ENCODE measurements at places on chromosomes 4 and X.

DNA sequence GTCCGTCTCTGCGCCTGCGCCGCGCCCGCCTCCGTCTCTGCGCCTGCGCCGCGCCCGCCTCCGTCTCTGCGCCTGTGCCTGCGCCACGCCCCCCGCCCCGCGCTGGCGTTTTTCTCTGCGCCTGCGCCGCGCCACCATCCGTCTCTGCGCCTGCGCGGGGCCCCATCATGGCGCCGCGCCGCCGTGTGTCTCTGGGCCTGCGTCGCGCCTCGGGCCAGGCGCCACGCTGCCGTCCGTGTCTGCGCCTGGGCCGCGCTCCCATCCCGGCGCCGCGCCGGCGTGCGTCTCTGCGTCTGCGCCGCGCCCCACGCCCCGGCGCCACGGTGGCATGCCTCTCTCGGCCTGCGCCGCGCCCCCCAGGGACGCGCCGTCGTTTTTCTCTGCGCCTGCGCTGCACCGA, 51.8 kb upstream of the DUX4 start:
- DNase-seq = no peak

- no peak for DNase-seq
Observed at GRCh38 chr4:78939667-78940008, 400 bp upstream of the PAQR3 start.

- no peak for DNase-seq
Observed at GRCh38 chrX:15938072-15938471, 83.5 kb upstream of the AP1S2 start.

- DNase-seq = no peak
Observed at GRCh38 chr4:165301833-165302232, 25.6 kb upstream of the MSMO1 start.

GRCh38 chr4:64899563-64899962, 490.3 kb upstream of the TECRL start:
- DNase-seq = no peak

- DNase-seq = no peak
Observed at GRCh38 chr4:8578717-8579116, 1.5 kb upstream of the GPR78 start.

DNA sequence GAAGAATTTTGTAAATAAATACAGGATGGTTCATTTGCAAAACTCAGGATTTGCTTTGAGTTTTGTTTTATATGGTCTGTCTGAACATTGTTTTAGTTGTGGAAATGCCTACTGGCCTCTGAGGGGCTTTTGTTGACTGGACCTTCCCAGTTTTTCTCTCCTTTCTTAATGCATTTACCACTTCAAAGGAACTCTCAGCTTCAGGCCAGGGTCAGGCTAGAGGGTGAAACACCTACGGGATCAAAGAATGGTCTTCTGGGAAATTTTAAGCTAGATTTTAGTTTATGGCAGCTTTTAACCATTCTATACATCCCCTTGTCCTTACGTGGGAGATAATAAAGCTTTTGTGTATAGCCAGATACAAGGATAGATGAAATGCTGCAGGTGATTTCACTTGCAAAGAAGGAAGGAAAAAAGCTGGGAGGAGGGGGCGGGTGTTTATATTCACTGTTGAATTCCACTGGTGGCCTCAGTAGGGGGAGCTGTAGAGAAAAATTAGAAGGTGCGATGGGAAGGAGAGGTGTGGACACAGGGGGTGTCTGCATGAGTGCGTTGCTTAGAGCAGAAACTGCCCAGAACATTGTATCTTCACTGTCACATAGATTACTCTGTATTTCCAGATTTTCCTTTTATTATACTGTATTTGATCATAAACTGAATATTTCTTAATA, 151.8 kb downstream of the TSPAN5 start:
- DNase-seq = no peak

GRCh38 chrX:76555816-76556215, 128.3 kb downstream of the MAGEE1 start:
- no peak for DNase-seq

DNA sequence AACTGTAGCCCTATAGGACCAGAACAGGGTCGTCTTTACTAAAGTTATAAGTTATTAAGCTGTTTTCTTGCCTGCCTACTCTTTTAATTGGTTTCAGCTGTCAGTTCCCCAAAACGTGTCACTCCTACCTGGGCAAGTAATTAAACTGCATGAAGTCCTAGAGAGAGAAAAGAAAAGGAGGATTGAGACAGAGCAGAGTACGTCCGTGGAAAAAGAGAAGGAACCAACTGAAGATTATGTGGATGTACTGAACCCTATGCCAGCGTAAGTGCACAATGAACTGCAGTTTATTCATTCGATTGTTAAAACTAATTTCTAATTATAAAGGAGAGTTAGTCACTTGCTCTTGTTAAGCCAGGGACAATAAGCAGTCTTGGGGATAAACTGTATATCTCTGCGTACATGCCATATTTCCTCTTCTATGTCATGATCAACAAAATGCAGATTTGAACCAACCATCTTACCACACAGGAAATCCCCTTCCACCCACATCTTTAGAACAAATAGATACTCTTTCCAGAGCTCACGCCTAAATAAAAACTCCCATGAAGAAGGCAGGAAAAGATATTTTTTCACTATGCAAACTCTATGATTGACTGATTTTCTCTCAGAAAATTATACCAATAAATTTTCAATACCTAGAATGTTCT, 22.8 kb downstream of the STAP1 start:
- DNase-seq = no peak

GRCh38 chr4:16443504-16444088, 217.3 kb upstream of the TAPT1 start:
- no peak for DNase-seq

DNA sequence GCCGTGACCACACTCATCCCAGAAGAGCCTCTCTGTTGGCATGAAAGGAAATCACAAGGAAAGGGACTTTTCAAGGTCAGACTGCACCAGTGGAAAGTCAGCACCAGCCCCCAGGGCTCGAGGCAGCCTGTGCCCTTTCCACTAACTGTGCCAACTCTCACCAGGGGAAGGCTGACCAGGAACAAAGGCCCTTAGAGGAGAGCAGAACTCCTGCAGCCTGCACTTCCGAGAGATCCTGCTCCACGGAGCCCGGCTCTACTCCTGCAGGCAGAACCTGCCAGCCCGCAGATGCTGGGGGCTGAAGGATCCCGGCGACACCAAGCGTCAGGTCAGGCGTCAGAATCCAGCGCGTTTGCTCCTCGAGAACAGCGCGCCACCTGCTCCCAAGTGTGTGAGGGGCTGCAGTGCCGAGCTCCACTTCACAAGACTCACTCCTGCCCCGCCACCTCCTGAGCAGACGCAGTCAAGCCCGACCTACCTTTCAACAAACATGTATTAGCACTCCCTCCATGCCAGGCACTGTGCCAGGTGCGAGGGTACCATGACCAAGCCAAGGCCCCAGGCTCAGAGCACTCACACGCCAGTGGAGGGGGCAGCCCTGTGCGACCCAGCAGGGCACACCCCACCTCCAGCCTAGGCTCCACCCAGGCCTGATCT, 13.6 kb upstream of the HELT start:
- DNase-seq = no peak

DNA sequence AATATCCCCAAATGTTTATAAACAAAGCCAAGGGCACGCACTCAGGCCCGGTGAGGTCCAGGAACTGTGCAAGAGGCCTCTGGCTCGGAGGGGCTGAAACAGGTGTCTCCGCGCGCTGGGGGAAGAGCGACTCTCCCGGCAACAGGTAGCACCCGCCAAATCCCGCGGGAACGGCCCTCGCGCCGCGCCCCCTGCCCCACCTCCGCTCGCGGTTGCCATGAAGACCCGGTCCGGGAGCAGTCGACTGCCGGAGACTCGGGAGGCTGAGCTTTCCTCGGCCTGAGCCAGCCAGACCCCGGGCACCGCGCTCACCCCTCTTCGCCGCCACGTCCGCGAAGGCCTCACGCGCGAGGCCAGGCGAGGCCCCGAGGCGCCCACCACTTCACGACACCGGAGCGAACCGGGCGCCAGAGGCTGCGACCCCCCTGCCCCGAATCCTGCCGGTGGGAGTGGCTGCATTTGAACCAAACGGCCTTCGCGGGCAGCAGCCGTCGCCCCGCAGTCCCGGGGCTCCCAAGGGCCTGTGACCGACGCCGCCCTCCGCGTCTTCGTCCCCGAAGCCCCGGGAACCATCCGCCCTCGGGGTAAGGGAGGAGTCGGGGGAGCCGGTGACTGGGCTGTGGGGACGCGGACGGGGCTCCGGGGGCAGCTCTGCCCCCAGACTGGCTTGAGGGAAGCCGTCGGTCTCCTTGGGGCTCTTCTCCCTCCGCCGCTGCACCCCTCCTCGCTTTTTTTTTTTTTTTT, at the start of gene NSUN7:
TSS of gene NSUN7 (plus strand) at position 239 of the 744 bp plus-strand sequence. CDS start 739 bp downstream, outside the sequence.
- DNase-seq = peak; percentile 62

DNA sequence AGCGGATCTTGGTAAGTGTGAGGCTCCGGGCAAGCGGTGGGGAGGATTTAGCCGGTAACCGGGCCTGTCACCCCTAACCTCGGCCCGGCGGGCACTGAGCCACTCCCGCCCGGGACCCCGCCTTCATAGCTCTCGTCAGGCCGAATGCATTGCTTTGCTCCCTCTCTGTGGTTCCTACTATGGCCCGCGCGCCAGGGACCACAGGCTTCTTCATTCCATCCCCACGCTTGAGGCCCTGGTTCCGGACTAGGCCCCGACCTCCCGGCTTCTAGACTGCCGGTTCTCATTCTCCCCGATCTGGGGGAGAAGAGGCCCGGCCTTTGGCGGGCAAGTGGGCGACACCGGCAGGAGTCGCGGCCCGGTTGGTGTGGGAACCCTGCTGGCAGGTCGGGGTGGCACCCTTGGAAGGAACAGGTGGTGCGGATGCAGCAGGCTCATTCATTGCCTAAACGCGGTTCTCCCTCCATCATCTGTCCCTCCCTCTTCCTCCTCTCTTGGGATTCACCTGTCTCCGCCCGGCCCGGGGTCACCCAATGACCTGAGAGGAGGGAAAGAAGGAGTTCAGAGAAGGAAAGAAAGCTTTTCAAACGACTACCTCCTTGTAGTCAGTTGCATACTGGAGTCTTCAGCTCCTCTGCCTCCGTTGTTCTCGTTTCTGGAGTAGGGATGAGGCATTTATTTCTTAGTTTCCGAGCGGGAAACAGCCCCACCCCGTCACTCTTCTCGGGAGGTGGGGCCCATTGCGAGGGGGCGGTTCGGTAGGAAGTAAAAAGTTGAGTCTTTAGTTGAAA, at the start of gene NDUFC1:
TSS of gene NDUFC1 (minus strand) at position 657 of the 791 bp plus-strand sequence. CDS start 6,679 bp downstream, outside the sequence.
- DNase-seq = peak; percentile 76

GRCh38 chr4:81142744-81143143, 72.3 kb downstream of the PRKG2 start:
- no peak for DNase-seq

DNA sequence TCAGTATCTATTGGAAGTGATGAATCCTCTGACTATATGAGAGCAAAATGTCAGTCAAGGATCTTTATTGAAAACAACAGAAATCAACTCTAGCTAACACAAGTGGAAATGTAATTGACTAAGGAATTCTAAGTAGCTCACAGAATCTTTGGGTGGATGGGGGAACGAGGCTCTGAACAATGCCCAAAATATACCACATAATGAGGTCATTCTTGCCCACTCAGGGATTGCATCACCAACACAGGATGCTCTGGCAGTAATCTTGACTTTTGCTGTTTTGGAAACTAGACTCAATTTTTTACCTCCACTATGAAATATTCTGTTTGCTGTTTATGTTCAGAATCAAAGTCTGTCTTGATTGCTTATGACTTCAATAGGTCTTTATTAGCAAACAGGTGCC, 127.4 kb upstream of the UNC5C start:
- DNase-seq = no peak

DNA sequence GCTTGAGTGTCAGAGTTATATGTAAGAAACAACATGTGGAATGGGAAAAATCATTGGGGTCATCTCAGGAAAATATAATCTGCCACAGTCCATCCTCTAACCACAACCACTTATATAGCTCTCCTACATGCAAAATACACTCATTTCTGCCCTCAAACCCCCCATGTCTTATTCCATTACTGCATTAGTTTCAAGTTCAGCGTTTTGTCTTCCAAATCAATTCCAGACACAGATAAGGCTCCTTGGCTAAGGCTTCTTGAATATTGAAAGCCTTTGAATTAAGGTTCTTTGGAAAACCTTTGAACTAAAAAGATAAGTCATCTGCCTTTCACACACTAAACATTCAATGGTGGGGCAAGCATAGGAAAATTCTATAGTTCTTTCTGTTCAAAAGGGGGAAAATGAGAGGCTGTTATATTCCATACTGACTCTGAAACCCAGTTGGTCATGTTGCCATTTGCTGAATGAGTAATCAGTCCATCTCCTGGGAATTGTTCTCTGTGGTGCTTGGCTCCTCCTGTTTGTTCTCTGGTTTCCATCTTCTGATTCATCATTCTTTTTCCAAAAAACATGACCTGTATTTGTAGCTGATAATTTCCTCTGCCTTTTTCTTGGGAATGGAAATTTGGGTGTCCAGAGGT, 218.7 kb downstream of the BMPR1B start:
- DNase-seq = no peak

GRCh38 chr4:125847518-125847917, 532.8 kb downstream of the FAT4 start:
- no peak for DNase-seq

- no peak for DNase-seq
Observed at GRCh38 chrX:71250841-71251240, 3.1 kb downstream of the ZMYM3 start.

DNA sequence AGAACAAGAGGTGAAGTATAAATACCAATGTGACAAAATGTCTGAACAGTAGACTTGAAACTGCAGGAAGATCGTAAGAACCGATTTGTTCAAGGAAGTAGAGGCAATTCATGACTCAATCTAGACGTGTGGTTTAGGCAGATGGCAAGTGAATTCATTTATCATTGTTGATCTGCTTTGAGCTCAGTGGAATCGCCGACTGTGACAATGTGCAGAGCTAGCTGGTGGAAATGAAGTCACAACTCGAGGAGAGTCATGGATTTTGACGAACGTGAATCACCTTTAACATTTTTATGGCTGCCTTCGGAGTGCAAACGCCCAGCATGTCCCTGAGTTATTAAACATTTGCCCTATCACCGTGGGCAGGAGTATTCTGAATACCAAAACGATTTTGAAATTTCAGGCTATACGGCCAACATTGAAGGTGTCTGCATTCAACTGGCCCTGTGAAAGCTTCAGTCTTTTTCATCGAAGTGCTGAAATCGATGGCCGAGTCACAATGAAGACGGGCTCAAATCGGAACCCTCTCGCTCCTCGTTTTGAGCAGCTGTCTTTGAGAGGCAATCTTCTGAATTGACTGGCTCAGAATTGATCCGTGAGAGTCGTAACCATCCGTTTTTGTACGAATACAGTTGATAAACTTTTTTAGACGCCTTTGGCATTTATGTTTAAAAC, 689 bp upstream of the OGT start:
- peak; percentile 33 for DNase-seq

GRCh38 chr4:149136951-149137620, 678.6 kb downstream of the IQCM start:
- no peak for DNase-seq

All from activated naive CD8-positive, alpha-beta T cell treated with anti-CD3 and anti-CD28 coated beads, Interleukin-2, amount 10 ng/mL, durations not matched to agents 7 days and 5 days (primary cell).